ENCODE measurements at places on chromosomes 5 and 9.

DNA sequence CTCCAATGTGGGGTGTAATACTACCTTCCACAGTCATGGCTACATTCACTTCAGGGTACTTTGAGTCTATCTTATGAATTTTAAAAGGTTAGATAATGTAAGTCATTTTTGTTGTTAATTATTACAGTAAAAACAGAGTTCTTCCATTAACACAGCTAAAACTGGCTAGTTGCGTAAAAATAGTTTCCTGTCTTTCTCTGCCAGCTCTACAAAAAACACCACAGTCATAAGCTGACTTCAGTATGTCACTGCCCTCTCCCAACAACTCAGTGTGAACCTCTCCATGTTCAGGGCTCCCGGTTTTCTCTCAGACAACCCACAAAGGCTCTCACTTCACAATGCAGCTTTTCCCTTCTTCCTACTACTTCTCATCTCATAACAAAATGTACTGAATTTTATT, 84.8 kb upstream of the ITGA1 start:
- DNase-seq: peak; percentile 67

DNA sequence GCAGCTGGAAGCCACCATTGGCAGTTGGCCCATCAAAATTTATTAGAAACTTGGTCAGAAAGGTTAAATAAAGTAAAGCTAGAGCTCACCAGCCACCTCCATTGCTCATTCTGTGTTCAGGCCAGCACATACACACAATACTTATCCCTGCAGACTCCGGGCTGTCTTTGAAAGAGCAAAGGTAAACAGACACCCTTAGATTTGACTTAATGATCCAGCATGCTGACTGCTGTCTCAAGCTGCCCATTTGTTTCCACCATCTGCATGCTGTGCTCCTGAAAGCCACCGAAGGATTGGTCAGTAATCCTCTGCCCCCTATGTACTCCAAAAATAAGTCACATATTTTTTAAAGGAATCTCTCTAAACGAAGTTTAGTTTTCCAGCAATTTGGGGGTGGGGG, 1059.8 kb upstream of the DMAC1 start:
- DNase-seq: no peak

DNA sequence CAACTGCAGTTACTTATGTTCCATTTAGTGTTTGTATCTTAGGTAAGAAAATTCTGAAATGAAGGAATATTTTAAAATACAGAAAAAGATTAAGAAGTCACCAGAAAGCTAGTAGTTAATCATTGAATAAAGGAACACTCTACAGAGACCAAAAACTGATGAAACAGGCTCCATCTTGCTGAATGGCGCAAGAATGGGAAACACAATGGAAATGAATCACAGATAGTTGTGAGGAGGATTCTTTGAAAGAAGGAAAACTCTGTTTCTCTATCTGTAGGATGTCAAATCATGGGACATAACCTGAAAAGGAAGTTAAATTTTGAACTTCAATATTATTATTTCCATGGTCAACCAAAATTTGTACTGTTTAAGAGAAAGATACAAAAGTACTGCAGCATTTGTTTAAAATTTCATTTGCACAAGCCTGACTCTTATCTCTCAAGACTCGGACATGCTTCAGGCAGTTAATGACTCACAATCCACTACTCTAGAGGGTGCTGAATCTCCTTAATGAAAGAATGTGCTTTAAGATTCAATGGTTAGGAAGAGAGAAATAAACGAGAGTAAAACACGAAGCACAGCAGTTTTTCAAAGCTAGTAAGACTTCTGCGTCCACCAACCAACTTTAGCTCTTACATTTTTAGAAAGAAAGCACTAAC, 1064.4 kb upstream of the DMAC1 start:
- DNase-seq: no peak

GRCh38 chr5:148443998-148444397, 60.2 kb downstream of the FBXO38 start:
- DNase-seq: peak; percentile 81

- no peak for DNase-seq
These were observed 25.3 kb downstream of the NTNG2 start for GRCh38 chr9:132187121-132187620.

GRCh38 chr5:79727451-79728355, 38.1 kb downstream of the CMYA5 start:
- peak; percentile 5 for DNase-seq

- peak; percentile 39 for DNase-seq
These were observed 73.1 kb downstream of the DIRAS2 start for GRCh38 chr9:90569511-90569910.

DNA sequence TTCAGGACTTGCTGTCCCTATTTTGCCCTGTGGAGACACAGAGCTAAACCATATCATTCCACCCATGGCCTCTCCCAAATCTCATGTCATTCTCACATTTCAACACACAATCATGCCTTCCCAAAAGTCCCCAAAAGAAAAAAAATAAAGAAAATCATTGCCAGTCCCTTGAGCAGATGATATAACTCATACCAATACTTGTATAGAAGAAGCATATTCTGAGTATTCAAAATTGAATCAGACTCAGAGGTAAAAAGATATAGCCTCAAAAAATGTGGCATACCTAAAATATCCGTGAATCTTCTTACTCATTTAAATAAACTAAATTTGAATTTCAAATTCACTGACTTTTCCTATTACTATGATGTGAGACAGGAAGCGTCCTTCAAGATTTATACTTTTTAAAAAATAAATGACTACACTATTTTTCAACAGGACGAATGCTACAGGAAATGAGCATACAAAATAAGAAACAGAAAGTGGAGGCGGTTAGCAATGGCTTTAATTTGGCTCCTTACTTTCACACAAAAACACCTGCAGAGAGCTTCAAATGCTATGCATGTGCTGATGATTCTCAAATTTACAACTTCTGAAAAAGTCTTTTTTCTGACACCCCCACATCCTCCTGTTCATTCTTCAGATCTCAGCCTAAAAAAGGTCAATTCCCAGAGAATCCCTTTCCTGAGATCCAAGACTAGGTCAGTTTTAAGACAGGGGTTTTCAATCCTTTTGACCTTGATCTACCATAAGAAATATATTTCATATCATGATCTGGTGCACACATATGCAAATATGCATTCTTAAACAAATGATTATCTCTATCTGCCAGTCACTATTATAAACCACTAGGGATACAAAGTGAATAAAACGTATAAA, 39.6 kb upstream of the DMXL1 start:
- no peak for DNase-seq

- DNase-seq: no peak
These were observed 2228.7 kb upstream of the WWC1 start for GRCh38 chr5:166062719-166063118.

DNA sequence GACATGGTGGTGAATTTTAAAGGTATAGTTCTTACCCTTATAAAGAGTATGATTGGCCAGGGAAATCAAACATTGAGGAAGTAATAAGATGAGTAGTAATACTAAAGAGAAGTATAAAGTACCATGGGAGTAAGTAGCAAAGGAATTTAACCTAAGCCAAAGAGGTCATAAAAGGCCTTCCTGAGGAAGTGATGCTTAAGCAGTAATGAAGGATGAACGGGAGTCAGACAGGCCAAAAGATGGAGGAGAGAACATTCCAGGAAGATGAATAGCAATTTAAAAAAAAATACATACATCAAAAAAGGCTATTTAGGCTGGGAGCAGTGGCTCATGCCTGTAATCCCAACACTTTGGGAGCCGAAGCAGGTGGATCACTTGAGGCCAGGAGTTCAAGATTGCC, 29.0 kb downstream of the KLHL3 start:
- no peak for DNase-seq

DNA sequence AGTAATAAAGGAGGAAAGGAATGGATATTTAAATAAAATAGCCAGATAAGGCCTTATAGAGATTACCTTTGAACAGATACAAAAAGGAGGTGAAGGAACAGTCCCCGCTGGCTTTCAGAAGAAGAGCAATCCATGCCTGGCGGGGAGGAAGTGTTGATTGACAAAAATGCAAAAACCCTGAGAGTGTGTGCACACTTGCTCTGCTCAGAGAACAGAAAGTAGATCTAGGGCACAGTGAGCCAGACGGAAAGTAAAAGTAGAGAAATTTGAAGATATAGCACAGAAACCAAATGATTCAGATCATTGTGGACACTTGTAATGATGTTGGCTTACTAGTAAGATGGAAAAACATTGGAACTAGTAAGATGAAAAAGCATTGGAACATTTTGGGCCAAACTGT, 720.6 kb downstream of the PTPRD start:
- no peak for DNase-seq

GRCh38 chr9:36268007-36268427, 9.8 kb upstream of the GNE start:
- no peak for DNase-seq

GRCh38 chr5:72842816-72843215, 26.4 kb downstream of the TNPO1 start:
- no peak for DNase-seq

GRCh38 chr9:5185220-5185840, at the start of gene INSL6:
INSL6 (minus strand) TSS chr9:5185639; CDS start chr9:5185602, 37 bp downstream.
- DNase-seq: no peak

- DNase-seq: peak; percentile 78
These were observed 9.9 kb upstream of the NINJ1 start for GRCh38 chr9:93143830-93144530.

GRCh38 chr5:59354811-59355210, 538.7 kb downstream of the PDE4D start:
- no peak for DNase-seq

GRCh38 chr9:122810306-122810946, 10.5 kb downstream of the OR1K1 start:
- DNase-seq: peak; percentile 82

GRCh38 chr9:88684845-88685244, 149.9 kb downstream of the NXNL2 start:
- DNase-seq: no peak

DNA sequence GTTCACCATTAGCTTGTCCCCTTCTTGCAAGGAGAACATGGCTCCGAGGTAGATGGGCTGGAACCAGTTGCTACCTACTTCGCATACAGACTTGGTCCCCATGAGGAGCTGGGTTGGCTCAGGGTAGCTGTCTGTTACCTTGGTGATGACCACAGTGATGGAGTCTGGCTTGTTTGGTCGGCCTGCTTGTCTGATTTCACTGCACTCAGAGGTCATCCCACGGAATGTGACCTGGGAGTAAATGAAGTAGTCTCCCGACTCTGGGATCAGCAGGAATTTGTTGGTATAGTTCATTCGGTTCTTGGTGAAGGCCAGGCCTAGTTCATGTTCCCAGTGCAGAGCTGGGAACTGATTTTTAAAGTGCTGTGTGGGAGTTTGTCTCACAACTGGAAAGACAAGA, 15.3 kb downstream of the TNFSF15 start:
- DNase-seq: no peak

DNA sequence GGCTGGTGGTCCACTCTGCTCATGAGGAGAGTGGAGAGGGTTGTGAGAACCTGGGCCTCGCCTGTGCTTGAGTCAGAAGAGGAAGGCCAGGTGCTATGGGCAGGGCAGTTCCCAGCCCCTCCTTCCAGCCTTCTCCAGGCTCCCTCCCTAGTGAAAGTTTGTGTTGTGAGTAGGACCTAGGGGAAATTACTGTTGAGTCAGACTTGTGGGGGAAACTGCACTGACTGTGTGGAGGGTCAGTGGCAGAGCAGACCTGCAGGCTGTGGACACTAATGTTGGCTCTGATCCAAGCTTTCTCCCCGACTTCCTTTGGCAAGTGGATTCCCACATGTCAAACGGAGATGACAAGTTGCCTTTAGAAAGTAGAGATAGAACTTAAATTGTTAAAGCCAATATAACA, 102.6 kb downstream of the ARHGAP26 start:
- no peak for DNase-seq

- no peak for DNase-seq
These were observed 9.0 kb downstream of the ADAMTS2 start for GRCh38 chr5:179336126-179336870.

DNA sequence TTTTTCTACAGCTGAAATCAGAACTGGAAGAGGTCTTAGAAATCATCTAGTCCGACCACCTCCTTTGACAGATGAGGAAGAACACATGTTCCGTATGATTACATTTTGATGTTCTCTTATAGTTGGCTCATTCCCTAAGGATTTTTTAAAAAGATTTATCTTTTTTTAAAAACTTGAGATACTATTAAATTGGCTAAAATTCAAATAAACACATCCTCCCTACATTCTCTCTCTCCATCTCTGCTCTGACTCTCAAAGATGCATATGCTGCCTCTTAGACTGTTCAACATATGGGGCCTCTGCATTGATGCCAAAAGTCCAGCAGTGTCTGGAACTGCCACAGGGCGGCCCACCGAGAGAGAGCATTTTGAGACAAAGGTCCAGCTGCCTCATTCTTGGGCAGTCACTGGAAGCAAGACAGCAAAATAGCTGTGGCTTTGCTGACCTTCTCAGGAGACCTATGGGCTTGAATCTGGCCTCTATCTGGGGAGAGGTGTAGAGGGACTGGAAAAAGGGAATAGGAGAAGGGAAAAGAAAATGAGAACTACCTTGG, 12.8 kb upstream of the TSSK1B start:
- DNase-seq: peak; percentile 41

DNA sequence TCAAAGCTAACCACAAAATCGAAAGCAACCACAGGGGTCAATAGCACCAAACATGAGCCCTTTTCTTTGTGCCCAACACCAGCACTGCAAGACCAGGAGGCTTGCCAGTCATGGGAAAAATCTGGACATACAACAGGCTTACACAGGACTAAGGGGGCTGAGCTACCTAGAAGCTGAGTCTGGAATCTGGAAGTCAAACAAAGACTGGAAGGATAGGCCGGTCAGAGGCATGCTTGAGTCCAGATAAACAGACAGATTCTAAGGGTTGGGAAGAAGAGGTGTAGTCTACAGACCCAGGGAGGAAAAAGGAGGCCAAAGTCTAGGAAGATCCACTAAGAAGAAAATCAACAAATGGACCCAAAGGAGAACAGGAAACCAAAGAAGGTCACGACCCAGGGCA, 73.3 kb downstream of the MYO10 start:
- no peak for DNase-seq

DNA sequence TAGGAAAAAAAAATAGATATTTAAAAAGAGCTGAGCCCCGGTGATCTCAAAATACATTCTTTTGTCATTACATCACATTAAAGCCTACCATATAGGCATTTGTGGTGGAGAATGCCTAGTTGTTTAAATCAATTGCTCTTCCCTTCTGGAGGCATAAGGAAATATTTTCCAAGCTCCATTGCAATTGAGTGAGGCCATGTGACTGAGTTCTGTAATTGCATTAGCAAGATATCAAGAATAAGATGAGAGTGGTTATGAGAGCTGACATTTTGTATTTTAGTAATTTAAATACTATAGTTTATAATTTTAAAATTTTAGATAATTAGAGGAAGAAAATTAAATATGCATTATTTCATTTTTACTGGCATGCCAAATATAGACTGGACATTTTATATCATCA, 1195.9 kb downstream of the DTWD2 start:
- DNase-seq: no peak

- DNase-seq: no peak
These were observed 92.5 kb downstream of the CDH9 start for GRCh38 chr5:26945901-26946300.

DNA sequence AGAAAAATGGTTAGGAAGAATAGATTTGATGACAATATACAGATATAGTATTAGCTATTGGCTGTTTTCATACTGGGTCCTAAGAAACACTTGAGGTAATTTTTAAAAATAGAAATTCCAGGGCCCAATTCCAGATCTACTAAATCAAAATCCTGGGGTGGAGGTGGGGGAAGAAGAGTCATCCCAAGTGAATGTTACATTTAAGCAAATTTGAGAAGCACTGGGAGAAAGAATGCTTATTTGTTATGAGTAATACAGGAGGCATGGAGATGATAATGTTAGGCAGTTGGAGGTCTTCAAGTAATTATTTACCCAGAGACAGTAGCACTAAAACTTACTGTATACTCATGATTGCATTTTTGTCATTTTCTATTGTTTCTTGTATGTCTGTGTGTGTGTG, 93.0 kb upstream of the DAB2 start:
- DNase-seq: peak; percentile 86
